ENCODE measurements at places on chromosomes 16 and 17.

DNA sequence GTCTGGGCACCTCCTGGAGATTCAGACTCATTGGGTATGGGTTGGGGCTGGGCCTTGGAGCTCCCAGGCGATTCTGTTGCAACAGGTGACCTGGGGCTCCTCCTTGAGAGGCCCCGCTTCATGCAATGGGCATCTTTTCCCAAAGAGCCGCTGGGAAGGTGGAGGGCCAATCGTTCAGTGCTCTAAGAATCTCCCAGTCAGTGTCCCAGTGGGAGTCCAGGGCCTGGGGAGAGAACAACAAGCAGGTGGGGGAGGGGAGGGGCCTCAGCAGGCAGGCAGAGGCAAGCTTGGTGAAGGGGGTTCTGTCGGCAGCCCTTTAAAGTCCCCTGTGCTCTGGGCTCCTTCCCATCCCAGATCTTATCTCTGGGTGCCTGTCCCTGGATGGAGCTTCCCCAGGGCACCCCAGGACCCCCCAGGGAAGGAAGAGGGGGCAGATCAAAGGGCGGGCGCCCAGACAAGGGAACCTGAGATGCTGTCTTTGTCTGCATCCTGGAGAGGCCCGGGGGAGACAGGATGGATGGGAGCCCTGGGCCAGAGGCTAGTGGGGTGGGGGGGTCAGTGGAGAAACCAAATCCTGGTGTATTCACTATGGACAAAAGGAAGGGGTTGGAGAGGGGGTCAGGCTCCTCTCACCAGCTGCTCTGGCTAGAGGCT lies 30.5 kb upstream of the NXPH3 start:
- DNase-seq, result no peak

DNA sequence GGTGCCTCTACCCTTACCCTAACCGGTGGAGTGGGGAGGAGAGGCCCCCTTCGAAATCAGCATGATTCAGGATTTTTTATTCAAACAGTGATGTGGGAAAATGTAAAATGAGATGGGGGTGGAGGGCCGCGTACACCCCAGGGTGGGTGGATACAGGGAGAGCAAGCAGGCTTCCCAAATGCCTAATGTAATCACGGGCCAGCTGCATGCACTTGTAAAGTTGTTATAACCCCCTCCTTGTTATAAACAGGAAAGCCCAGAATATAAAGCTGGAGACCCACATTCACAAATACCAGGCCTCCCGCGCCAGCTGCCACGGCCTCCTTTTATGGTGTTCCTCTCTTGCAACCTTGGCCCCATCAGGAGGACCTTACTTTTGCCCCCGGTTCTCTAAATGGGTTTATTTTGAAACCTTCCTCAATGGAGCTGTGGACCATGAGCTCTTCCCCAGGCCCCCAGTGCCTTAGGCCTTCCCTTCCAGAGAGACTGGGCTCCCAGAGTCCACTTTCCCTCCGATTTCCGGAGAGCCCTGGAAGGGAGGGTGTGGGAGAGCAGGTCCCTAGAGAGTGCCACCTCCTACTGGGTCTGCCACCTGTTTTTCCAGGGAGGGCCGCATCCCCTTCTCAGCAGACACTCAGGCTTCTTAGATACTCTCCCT lies 906 bp upstream of the FOXL1 start:
- no peak for DNase-seq

- peak; percentile 24 for DNase-seq
Measured at GRCh38 chr17:79721993-79722671, 8.6 kb upstream of the ENPP7 start.

DNA sequence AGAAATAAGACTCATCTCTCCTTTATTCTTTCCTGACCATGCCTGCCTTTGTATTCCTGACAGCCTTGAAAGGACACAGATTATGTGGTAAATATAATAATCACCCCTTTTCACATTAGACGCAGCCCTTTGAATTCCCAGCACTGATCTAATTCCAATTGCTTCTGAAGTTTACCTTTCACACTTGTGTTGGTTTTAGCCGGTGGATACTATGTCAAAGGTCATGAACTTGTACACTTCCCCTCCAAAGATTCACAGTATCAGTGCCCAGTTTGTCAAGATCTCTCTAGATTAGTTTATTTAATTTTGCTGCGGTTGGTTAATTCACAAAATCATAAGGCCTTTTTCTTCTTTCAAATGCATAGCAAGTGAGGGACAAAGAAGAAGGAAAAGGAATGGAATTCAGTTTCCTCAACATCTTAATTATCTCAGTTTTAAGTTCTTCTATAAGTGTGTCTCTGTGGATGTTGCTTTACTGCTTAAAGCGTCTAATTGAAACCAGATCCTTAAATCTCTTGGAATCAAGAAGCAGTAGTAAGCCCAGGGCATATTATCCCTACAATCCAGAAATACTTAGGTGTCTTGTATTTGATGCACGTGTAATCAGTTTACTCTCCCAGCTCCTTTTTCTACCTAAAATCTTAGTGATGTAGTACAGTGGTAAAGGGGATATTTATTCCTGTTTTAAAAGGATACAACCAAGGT lies 174.3 kb upstream of the TBX2 start:
- DNase-seq, result no peak

DNA sequence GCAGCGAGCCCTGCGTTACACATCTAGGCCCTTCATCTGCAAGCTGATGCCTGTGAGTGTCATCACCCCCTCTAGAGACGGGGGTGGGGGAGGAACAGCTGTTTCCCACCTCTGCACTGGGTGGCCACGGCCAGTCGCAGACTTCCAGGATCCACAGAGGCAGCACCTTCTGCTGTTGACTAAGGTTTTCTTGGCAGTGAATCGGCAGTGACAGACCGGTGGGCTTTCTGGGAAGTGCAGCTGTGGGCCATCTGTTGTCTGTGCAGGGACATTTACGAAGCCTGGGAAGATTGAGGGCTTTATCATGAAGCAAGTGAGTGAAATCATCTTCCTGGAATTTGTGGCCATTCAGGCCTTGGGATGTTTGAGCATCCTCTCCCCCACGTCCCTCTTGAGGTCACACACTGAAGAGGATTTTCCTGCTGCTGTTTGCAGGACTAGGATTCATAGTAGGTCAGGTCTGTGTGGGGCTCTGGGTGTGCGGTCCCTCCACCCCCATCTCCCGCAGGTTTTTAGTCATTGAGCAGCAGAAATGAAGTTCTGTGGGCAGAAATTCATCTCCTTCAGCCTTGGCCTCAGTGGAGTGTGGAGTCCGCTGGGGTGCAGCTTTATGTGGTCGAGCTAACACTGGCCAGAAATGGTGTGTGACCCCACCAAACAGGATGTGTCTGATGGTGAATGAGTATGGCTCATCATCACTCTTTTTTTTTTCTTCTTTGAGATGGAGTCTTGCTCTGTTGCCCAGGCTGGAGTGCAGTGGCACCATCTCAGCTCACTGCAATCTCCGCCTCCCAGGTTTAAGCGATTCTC lies 12.0 kb downstream of the PGS1 start:
- DNase-seq, result no peak

- DNase-seq, result no peak
Measured at GRCh38 chr17:43445009-43445589, 38.7 kb upstream of the DHX8 start.

GRCh38 chr17:296906-297690 lies 55.5 kb downstream of the RPH3AL start:
- DNase-seq, result no peak

GRCh38 chr17:66750781-66751543 lies 84.0 kb upstream of the CACNG5 start:
- no peak for DNase-seq

GRCh38 chr17:36546418-36547093 lies 1.8 kb downstream of the GGNBP2 start:
- no peak for DNase-seq

DNA sequence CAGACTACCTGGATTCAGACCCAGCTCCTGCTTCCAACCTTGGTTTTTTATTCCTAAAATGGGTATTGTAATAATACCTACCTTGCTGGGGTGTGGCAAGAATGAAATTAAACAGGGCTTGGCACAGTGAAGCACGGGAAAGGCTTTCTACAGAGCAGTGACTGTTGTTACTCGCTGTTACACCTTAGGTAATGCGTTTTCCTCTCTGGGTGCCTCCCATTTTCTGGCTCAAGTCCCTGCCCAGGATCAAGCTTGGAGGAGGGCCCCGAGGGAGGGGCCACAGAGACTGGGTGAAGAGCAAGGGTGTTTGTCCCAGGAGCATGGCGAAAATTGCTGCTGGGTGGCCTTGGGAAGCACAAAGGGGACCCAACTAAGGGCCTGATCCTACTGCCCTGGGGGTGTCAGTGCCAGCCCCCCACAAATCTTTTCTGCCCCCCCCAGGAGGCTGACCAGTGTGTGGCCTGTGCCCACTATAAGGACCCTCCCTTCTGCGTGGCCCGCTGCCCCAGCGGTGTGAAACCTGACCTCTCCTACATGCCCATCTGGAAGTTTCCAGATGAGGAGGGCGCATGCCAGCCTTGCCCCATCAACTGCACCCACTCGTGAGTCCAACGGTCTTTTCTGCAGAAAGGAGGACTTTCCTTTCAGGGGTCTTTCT lies 13.3 kb downstream of the MIEN1 start:
- DNase-seq, result no peak

Data from HAP-1 (cell line).